Activated naive CD8-positive, alpha-beta T cell treated with anti-CD3 and anti-CD28 coated beads for 36 hours (primary cell): ENCODE measurements at places on chromosomes 16 and 17. TPM values are rescaled to one million over a fixed set of nuclear protein-coding genes. Genes with fewer than 3 reads are reported as not detected.
A peak's percentile ranks its signal among the peaks of the same experiment; 100 is the strongest.

DNA sequence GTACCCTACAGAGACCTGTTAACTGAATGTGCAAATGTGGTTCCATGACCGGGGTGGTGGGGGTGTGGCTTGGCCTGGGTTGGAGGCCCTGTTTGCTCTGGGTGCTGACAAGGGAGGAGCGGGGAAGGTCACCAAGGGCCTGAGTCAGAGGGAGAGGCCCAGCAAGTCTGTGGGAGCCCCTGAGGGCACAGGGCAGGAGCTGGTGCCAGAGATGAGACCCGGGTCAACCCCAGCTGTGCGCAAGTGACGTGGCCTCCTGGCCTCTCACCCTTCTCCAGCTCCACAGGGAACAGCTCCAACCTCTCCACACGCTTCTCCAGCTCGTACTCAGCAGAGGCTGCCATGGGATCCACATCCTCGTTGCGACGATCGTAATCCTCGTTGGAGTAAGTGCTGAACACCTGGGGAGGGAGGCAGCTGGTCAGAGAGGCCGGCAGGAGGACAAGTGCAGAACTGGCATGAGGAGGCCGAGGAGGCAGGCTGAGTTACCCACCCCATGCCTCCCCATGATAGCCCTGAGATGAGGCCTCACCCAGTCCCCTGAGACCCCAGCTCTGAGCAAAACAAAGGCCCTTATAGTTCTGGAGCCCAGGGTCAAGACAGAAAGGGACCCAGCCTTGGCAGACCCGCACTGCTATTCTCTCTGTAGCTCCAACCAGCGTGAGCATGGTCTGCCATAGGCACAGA, 5.5 kb downstream of the PPP1R9B start:
- DNase-seq: no peak

DNA sequence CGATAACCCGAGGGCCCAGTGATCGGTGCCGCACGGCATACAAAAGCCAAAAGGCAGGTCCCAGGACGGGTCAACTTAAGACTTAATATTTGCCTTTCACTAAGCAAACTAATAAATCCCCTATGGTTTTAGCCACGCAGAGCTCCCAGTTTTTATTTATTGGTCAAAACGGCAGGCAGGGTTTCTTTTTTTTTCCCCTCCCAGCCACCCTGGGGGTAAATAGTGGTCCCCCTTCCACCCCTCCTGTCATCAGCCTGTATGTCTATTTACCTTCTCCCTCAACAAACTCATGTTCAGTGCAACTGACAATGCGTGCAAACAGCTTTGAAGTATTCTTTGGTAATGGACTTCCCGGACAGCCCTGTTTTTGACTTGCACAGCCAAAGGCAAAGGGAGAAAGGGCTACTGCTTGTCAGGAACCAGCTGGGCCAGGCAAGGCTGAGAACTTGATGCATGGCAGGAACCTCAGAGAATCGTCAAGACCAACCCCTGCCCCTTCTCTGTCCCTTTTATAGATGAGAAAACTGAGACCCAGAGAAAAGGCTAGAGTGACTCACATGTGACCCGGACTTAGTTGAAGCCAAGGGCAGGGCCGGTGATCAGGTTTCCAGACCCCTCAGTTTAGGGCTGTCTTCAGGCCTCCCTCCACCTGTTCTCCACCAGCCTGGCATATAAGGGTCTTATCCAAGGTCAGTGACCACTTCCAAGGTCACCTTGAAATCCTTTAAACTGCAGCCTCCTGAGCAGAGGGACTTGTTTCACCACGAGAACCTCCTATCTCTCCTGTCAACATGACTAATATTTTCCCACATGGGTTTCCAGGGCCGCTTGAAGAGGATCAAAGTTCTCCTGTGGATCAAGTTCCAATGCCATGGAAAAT, 279.0 kb downstream of the SOX9 start:
- no peak for DNase-seq

DNA sequence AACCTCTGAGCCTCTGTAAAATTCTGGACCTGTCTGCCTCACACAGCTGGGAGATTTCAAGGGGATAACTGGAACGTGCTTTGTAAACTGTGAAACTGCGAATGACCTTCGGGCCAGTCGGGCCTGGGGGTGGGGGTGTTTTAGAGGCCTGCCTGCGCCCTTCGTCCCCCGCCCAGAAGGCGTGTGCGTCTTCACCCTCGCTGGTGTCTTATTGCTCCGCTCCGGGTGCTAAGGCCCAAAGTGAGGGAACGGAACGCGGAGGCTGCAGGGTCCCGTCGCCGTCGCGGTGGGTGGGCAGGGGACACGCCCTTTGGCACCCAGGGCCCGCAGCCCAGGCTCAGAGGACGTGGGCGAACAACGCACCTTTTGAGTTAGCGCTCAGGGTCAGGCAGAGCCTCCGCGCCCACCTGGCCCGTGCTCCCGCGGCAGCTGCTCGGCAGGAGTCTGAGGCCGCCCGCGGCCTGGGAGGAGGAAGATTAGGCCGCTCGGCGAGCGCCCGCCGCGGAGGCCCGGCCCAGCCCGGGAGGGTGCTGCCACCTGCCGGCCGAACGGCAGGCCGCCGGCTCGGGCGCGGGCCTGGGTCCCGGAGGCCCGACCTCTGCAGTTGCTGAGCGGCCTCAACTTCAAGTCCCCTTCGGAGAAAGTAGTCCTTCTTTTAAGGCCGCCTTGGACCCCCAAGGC, 29.7 kb downstream of the DCAKD start:
- peak; percentile 80 for DNase-seq

- DNase-seq: no peak
Measured at GRCh38 chr17:57631871-57632270, 113.2 kb downstream of the CCDC182 start.

DNA sequence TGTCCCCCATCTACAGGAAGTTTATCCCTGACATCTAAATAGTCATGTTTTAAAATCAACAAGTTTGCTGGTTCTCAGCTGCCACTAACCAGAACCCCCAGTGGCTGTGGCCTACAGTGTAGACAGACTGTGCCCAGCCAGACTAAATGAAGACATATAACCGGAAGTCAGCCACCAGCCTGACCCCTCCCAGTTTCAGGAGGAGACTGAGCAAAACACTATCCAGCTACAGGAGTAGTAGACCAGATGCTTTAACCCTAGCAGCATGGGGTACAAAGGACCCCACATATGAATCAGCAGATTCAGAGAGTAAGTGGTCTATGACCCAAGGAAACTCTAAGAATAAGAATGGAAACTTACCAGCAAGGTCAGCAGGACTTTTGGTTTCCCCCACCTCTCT, 83.4 kb downstream of the HIC1 start:
- peak; percentile 9 for DNase-seq

DNA sequence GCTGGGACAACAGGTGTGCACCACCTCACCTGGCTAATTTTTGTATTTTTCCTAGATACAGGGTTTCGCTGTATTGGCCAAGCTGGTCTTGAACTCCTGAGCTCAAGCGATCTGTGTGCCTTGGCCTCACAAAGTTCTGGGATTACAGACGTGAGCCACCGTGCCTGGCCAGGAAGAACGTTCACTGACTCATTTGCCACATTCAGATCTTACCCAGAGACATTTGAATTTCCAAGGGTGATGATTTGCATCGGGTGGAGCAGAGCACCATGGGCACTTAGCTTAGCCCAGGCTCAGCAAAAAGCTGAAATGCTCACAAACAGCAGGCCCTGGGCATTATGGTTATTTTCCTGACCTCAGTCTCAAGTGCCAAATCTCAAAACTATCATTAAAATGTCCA, 14.5 kb upstream of the ADORA2B start:
- DNase-seq: no peak

DNA sequence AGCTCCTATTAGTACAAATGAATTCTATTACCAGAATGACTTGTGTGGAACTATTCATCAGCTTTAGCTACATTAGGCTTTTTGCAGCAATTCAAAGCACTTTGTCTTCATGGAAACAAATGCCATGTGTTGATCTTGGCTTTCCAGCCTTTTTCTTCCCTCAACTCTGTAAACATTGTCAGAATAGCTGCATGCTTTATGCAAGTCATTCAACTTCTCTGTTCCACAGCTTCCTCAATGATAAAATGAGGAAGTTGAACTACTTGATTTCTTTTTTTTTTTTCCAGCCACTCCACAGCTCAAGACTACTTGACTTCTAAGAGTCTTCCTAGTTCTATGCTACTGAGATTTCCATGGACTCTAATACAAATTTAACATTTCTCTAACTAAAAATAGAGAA, 41.1 kb downstream of the KIAA0753 start:
- no peak for DNase-seq

DNA sequence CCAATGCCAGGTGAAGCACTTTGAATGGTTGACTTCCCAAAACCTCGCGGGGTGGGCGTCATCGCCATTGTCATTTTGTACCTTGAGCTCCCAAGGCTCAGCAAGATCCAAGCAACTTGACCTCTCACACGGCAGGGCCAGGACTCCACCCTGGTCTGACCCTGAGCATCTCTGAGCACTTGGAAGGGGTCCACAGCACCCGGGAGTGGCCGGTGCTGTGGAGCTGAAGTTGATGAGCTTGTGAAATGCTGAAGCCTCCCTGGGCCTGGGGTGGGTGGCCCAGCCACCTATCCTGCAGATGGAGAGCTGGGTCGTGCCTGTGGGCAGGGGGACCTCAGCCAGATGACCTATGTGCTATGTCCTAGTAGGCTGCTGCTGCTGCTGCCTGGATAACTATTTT, 283.3 kb upstream of the FOXF1 start:
- no peak for DNase-seq

DNA sequence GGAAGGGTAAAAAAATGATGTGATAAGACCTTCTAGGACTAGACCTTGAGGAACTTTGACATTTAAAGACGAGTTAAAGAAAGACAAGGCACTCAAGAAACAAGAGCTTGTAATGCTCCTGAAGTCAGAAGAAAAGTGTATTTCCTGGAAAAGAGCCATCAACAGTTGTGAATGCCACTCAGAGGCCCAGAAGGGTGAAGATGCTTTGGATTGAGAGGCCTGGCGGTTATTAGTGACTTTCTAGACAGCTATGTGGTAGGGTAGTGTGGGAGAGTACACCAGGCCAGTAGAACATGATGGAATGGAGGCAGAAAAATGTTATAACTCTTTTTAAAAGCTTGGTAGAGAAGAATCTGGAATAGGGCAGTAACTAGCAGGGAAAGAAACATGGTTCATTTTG, 34.1 kb upstream of the ANKFN1 start:
- no peak for DNase-seq

DNA sequence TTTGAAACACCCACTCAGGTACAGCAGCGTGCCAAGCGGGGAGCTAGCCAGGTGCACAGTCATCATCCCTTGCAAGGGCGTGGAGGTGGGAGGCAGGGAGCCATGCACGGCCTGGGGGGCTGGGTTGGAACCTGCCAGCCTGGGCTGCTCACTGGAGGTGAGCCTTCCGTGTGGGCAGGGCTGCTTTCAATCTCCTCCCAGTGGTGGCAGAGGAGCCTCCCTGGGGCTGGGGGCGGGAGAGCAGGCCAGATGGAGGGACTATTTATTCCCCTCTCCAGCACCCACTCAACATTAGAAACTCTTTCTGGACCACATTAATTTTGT, 90.3 kb downstream of the KATNIP start:
- DNase-seq: no peak

DNA sequence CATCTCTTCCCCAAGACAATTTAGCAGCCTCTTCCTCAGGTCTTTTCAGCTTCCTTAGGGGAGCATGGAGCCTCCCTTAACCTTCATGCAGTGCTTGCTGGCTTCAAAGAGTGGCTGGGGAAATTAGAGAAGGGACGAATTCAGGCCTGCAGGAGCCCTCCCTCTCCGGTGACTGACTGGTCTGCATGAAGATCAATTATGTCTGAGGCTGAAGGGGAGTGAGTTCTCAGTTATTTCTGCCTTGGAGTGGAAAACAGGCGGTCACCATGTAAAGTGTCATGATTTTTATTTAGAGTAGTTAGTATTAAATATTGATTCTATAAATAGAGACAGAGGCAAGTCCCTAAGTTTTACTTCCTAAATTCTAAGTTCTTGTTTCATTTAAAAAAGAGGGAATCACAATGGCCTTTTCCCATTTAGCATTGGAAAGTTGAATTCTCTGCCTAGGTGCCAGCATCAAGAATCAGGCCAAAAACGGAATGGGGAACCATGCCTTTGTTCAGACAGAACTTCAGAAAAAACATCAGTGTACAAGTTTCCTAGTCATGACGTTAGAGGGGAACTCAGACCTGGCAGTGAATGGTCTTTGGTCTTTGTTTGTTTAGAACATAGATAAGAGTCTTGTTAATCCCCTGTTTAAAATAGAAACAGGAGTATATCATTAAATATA, 4.4 kb downstream of the GABARAPL2 start:
- no peak for DNase-seq

DNA sequence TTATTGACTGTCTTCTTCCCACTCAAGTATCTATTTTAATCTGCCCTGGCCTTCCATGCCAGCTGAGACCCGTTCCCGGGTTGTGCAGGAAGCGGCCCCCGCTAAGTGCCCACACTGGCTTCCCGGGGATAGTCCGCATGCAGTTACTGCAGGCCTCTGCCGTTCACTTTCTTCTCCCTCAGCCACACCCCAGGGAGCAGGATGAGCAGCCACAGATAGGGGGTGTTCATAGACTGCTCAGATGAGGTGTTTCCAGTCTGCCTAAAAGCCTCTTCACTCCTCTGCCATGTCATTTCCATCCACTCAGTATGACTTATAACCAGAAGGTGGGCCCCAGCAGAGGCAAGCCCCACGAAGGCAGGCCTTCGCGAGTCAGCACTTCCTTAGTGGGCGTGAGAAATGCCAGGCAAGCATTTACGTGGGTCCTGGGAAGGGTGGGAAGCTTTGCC, 7.7 kb downstream of the MED9 start:
- DNase-seq: peak; percentile 71

- DNase-seq: no peak
Measured at GRCh38 chr16:27319257-27319965, 5.6 kb downstream of the IL4R start.

GRCh38 chr16:22189473-22190080, 16.5 kb upstream of the EEF2K start:
- DNase-seq: no peak

- DNase-seq: no peak
Measured at GRCh38 chr17:49572226-49572625, 3.4 kb upstream of the NXPH3 start.

DNA sequence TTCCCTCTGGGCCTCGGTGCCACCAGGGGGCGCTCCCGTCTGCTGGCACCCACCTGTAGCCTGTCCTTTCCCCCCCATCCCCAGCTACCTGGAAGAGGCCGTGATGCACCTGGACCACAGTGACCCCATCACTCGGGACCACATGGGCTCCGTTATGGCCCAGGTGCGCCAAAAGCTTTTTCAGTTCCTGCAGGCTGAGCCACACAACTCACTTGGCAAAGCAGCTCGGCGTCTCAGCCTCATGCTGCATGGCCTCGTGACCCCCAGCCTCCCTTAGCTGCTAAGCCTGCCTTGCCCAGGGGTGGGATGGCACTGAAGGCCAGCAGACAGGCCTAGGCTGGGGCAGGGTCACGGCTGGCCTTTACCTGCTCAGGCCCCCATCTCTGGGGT, 818 bp upstream of the NRN1L start:
- peak; percentile 76 for DNase-seq

The NDUFB10 gene
- total RNA-seq: 141 TPM

The EVPLL gene
- total RNA-seq: 0.14 TPM

The CIITA gene
- total RNA-seq: 1.4 TPM

The OR1A1 gene
- not detected for total RNA-seq

The TCAP gene
- total RNA-seq: 0.89 TPM
